ENCODE measurements at places on chromosomes 6 and 20. TPM values are rescaled to one million over a fixed set of nuclear protein-coding genes. Genes with fewer than 3 reads are reported as not detected.

Gene CD24
- total RNA-seq: 0.38 TPM

Gene LY6G5C
- total RNA-seq: 1.2 TPM

Gene SAPCD1
- total RNA-seq: 2.0 TPM

Gene SLC35F1
- total RNA-seq: under 0.01 TPM

Gene SYCP2
- total RNA-seq: 1.1 TPM

Gene FAM162B
- 6.2 TPM for total RNA-seq

Gene NDUFAF4
- 4.6 TPM for total RNA-seq

Gene AVP
- total RNA-seq: not detected

Gene GTSF1L
- total RNA-seq: not detected

Gene HLA-DRA
- under 0.01 TPM for total RNA-seq

Gene PRPF6
- 40.6 TPM for total RNA-seq

Gene RIPPLY2
- total RNA-seq: 0.51 TPM

All from dermis microvascular lymphatic vessel endothelial cell (primary cell).